ENCODE measurements at places on chromosomes 6 and 20.

- no peak for DNase-seq
Observed at GRCh38 chr6:1581120-1581991, 28.4 kb upstream of the FOXC1 start.

- no peak for DNase-seq
Observed at GRCh38 chr6:43990275-43990626, 137.0 kb downstream of the MRPL14 start.

DNA sequence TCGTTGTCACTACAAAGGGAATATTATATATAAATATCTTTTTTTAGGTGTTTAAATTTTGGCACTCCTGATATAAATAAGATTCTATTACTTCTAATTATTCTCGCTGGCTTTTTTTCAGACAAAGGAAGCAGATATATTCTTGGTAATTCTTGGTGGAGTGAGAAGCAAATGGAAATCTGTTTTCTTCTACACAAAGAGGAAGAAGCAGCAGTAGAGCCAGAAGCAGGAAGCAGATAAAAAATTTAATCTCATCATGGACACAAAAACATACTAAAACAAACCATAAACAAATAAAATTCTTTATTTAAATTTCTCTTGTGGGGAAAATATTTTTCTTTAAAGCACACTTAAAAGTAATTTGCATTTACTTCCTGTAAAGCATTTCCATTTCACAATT lies 3.7 kb upstream of the KIAA0319 start:
- DNase-seq = no peak

- no peak for DNase-seq
Observed at GRCh38 chr6:74320715-74321114, 624.7 kb downstream of the CD109 start.

DNA sequence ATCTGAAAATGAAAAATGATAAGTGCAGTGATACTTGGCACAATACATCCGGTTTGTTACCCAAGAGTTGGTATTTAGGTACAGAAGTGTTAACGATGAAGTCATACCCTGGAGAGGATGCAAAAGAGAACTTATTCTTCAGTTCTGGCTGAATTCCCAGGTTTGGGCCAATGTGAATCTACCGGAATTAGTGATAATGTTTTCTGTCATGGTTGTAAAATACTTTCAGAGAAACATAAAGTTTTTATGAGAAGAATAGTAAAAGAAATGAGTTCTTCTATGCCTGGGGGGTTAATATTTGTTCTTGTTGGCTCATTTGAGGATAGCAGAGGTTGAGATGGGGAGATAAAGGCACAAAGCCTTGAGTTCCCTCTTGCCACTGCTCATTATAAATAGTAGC lies 509.9 kb upstream of the POU3F2 start:
- no peak for DNase-seq

DNA sequence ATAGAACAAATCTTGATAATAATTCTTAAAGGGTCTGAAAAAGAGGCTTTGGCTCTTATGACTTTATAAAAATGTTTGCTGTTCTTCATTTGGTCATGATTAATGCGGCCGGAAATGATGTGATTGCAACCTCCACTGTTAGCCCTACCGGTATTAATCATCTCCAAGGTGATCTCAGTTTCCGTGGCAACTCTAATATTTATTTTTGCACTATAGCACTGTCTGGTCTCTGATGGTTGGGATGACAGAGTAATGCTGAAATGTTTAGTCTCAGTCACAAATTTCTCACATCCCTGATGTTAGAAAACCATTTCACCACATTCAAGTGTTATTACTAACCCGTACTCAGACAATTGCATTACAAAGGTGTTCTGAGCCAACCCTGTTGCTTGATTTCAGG lies 87.4 kb downstream of the TMEM200A start:
- peak; percentile 62 for DNase-seq

DNA sequence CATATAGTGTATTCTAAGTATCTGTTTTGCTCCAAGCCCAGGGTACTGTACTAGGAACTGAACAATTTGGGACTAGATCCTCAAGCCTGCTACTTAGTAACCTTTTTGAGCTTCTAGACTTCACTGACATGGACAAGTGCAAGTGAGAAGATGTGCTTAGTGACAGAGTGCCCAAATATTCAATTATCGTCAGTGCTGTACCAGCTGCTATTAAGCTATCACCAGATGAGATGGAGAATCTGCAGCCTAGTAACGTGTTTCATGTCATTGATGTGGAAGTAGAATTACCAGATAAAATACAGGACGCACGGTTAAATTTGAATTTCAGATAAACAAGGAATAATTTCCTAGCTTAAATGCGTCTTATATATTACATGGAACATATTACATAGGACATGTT lies 218.3 kb downstream of the ARID1B start:
- no peak for DNase-seq

- no peak for DNase-seq
Observed at GRCh38 chr20:35048739-35049138, 43.9 kb downstream of the TRPC4AP start.

GRCh38 chr20:40305303-40305702 lies 383.7 kb downstream of the MAFB start:
- DNase-seq = no peak

- DNase-seq = no peak
Observed at GRCh38 chr6:118704915-118705314, 53.5 kb upstream of the CEP85L start.

DNA sequence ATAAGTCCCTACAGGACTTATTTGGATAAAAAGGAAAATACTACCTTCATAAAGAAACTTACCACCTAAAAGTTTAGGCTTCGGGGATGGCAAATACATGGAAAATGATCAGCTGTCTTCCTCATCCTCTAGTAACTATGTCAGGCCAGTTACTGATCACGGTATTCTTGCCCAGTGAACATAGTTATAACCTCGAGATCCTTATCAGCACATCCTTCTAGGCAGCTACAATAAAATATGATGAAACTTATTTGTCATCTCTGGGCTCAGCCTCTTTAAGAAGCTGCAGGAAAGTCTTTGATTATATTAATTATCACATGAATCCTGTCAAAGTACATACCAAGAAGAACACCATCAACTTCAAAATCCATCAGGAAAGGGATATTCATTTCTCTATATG lies 41.8 kb downstream of the SF3B5 start:
- no peak for DNase-seq

GRCh38 chr20:51529081-51529681 lies 13.3 kb downstream of the NFATC2 start:
- DNase-seq = peak; percentile 68

- no peak for DNase-seq
Observed at GRCh38 chr20:58598211-58599015, 52.7 kb upstream of the STX16 start.

DNA sequence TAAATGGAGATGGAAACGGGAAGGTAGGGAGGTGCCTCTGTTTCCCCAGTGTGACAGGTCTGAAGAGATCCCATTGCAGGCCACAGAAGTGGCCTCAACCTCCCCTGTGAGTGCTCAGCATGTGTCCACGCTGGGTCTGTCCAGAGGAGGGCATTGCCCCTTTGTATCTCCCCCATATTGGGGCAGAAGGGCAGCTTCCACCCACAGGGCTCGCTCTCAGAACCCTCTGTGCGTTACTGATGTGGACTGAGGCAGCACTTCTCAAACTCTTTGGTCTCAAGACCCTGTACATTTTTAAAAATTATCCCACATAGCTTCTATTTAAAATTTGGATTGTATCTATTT lies 22.0 kb downstream of the ARFGEF3 start:
- DNase-seq = no peak

DNA sequence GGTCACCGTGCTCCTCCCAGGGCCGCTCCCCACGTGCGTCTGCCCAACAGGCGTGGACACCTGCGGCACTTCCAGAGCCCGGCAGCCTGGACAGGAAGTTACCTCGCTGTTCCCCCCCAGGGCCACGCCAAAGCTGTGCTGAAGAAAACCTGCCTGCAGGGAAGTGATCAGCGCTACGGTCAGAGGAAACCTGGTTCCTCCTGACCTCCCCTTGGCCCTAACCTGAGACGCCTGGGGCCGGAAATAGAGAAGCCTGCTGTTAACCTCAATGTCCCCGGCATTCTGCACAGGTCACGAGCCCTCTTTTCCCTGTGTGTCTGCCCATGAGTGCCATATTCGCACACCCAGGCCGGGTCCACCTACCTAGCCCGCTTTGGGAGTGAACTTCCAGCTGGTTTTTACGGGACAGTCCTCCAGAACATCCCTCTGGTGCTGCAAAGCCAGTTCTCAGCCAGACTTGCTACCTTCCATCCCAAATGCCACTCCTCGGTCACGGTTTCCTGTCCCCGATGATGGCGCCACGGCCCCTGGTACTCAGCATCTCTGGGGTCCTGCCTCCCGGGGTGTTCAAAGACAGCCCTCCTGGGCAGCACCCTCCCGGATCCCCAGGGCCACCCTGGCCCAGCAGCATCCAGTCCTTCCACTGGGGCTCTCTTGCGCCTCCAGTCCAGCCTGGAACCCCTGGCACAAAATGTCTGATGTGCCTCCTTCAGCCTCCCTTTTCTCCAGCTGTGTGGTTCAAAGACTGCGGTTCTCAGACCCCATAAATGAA lies 12.0 kb upstream of the IRF4 start:
- peak; percentile 70 for DNase-seq

DNA sequence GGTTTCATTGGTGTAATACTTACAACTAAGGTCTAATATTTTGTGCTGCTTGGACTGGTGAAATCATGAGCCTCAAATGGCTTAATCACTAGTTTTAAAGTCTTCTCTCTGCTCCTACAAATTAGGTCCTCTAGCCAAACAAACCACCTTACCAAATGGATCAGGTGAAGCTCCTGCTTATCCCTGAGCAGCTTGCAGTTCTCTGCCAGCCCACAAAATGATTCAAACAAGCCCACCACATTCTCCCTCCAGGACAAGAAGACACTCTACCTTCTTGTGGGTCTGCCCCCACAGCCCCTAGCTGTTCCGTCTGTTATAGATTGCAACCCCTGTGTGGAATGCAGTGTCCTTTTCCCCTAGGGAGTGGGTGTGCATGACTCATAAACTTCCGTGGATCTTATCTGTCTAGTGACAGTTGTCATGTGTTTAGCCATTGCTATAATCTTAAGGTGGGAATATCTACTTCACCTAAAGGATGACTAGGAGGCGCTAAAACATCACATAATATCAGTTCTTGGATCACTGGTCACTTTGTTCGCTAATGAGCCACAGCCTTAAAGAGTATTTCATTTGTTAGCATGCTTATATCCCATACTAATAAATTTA lies 940.5 kb upstream of the MANEA start:
- DNase-seq = no peak

DNA sequence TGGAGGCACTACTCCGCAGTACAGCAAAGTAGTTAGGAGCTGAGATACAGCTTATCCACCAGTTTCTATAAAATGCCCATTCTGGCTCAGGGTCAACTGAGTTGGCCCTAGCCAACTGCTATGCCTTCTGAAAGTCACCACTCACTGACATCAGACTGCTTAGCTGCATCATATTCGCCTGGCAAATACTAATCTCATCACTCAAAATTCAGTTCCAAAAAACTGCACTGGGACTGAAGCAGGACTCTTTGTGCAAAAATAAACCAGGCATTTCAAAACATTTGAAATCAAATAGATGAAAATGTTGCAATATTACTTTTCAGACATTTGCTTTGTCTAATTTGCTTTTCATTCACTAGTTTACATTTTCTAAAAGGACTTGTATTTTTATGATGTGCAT lies 230.0 kb downstream of the ALDH8A1 start:
- no peak for DNase-seq

GRCh38 chr6:159071843-159072769 lies 27.3 kb upstream of the TAGAP start:
- no peak for DNase-seq

- no peak for DNase-seq
Observed at GRCh38 chr6:90319044-90319443, 22.4 kb upstream of the BACH2 start.

GRCh38 chr6:20606831-20607230 lies 72.6 kb downstream of the CDKAL1 start:
- DNase-seq = no peak

DNA sequence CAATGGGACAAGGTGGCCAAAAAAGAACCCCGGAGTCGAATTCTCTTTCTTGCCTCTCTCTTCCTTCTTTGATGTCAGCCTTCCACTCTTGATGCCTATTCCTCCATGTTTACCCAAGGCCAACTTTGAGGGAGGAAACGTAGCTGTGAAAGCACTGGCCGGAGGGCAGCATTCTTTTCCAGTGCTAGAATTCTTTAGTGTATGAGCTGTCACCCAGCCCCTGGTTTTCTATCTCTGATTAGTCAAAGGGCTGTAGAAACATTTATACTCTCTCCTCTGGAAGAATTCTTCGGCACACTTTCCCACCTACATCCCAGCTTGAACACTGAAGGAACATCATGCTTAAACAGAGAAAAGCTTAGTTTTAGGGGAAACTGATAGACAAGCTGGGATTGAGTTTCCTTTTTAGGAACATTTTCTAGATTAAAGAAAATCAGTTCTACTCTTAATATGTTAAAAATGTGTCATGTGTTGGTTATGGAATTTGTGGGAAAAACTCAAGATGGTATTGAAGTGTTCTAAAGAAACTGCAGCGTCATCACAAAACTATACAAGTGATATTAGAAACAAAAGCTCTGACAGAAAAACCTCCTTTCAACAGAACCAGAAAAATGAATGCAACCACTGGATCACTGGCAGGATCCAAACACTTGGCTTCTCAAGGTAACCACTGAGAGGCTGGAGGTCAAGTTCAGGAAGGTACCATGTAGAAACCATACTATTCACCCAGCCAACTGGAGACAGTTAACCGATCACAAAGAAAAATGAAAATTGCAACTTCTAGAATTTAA lies 20.7 kb upstream of the UTRN start:
- DNase-seq = no peak

GRCh38 chr6:105279463-105279862 lies 99.6 kb upstream of the POPDC3 start:
- DNase-seq = no peak

- no peak for DNase-seq
Observed at GRCh38 chr20:25254571-25254970, 6.7 kb downstream of the PYGB start.

- DNase-seq = no peak
Observed at GRCh38 chr6:4880363-4880762, 104.2 kb downstream of the CDYL start.

- no peak for DNase-seq
Observed at GRCh38 chr20:57716202-57716601, 6.4 kb upstream of the PMEPA1 start.

DNA sequence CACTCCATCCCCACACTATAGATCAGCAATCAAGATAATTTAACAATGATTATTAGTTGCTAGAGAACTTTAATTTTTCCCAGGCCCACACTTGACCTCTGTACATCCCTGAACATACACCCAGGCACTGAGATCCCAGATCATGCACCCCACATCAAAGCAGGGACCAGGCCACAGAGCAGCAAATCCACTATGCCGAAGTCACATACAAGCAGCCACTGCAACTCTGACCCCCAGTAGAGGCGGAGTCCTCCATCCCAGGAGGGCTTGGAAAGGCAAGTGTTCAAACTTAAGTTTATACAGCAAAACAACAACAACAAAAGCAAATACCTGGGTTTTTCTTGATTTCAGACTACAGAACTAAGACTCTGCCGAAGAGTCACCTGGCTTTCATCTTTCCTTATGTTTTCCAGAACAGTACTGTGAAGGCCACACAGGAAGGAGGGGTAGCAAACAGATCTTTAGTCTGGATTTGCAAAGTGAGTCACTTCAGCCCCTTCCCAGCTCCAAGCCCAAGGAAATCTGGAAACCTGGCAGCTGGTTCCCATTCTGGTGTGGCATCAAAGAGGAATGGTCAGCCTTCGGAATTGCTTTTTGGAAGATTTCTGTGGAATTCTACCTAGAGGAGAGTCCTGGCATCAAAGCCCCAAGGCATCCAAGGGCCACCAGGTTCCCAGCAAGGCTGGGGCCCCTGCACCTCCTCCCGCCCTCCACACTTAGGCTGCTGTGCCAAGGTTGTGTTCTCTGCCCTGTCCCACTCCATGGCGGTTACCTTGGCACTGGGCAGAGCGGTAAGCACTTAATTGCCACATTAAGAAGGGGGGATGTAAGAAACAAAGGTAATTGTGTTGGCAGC lies 7.3 kb downstream of the JAG1 start:
- DNase-seq = no peak
